Activated B cell treated with CpG ODN at 0.5 μM for 24 hours (primary cell): ENCODE measurements at places on chromosomes 1 and 21. TPM values are rescaled to one million over a fixed set of nuclear protein-coding genes. Genes with fewer than 3 reads are reported as not detected.

GPA33 gene
- not detected in 2 replicates for total RNA-seq

GRCh38 chr1:184030433-184031091, 7.0 kb downstream of the COLGALT2 start:
- no peak for DNase-seq
- H3K36me3 ChIP-seq, result no peaks in the 10 kb centered on the region
- no peak overlapping the region for H3K27ac ChIP-seq

HSD3B2 gene
- total RNA-seq, result not detected in 2 replicates

DNA sequence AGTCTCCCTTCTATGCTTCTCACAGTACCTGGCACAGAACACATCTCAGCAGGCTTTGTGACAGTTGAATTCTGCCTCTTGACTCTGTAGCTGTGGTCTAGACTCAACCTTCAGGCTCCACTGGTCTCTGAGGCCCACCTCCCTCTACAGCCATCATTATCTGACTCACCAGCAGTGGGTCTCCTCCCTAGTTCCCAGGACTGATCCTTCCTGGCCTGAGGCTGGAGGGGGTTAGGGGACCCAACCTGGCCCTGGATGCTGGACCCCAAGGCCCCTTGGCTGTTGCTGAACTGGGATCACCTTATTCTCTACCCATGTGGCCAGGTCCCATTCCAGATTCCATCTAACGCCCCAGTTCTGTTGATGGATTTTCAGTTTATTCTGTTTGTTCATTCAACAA, 43.1 kb upstream of the FOXO6 start:
- no peak for DNase-seq
- H3K4me1 ChIP-seq, result no peaks in the 10 kb centered on the region
- H3K27ac ChIP-seq, result no peak overlapping the region
- peaks cover 10% of the 10 kb centered on the region for H3K27me3 ChIP-seq
- no peaks in the 10 kb centered on the region for H3K36me3 ChIP-seq
